Stimulated activated CD8-positive, alpha-beta memory T cell treated with anti-CD3 and anti-CD28 coated beads, Interleukin-15, amount 100 ng/mL, for 1 hour (primary cell): ENCODE measurements at places on chromosomes 6 and 20.

DNA sequence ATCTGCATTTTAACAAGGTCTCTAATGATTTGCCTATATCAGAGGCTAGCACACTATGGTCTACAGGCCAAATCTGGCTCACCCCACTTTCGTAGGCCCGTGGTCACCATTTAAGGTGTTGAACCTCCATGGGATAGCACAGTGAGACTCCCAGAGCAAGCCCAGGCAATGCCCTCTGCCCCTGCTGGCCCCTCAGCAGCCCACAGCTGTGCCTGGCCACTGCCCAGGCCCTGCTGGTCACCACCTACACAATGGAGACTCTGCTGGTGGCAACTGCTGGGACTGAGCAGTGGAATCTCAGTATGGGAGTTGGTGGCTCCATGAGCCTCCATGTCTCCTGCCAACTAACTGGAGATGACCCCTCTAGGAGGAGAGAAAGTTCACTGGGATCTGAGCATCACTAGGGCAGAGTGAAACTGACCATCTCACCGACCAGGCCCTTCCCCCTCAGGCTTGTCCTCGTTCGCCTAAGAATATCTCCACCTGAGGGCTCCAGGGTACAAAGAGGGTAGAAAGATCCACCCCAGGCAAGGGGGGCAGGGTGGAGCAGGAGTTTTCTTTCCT is 2.3 kb downstream of the ANKRD66 start:
- no peak for DNase-seq

DNA sequence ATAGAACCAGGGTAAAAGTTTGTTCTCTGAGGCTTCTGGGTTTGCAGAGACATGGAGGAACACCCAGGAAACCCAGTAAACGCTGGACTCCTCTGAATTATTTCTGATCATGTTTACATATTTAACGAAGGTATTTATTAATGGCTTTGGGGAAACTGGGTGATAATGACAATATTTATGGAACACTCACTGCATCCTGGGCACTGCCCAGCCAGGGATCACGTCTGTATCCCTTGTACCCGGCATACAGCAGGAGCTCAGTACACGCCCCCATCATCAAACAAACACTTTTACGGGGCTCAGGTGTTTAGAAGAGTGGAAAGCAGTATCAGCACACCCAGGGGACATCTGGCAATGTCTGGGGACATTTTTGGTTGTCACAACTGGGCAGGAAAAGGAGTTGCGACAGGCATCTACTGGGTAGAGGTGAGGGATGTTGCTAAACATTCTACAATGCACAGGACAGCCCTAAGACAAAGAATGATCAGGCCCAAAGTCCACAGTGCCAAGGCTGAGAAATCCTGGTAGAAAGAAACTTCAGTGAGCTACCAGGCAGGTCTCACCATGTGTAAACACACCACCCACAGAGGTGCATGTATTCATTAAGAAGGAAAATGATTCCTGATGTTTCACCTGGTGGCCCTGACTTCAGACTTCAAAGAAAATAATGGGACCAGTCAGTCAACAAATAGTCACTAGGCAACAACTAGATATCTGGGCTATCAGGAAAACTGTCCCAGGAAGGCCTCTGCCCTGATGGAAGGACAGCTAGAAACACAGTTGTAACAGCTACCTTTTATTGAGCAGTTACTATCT is 35.3 kb downstream of the ZMYND8 start:
- DNase-seq: no peak

- no peak for DNase-seq
These were observed 87.0 kb downstream of the ZMYND8 start for GRCh38 chr20:47269309-47270165.

GRCh38 chr6:42075159-42075838 is 25.0 kb downstream of the TAF8 start:
- peak; percentile 29 for DNase-seq

DNA sequence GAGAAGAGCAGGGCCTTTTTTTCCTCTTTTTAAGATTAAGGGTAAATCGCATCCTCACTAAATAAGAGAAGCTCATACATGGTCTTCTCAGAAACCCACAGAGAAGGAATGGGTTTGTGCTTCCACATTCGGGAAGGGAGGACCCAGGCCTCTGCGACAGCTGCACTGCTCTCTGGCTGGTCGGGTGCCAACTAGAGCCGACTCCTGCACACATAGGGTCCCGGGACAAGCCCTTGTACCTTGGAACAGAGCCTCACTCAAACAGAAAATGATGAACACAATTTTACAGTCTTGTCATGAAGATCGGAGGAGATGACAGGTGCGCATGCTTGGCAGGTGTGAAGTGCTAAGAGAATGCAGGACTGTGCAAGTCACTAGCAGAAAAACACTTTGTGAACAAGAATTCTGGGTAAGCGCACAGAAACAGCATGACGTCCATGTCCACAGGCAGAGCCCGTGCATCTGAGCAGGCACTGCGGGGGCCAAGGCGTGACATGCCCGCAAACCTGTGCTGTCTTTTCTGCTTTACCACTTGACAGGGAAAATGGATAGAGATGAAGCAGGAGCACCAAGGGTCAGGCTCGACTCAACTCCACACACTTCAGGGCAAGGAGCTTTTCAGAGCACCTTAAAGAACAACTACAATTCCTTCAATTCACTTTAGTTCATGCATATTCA is 101.0 kb upstream of the MPC1 start:
- no peak for DNase-seq

- DNase-seq: no peak
These were observed 45.1 kb downstream of the RAMACL start for GRCh38 chr6:166541366-166541765.

DNA sequence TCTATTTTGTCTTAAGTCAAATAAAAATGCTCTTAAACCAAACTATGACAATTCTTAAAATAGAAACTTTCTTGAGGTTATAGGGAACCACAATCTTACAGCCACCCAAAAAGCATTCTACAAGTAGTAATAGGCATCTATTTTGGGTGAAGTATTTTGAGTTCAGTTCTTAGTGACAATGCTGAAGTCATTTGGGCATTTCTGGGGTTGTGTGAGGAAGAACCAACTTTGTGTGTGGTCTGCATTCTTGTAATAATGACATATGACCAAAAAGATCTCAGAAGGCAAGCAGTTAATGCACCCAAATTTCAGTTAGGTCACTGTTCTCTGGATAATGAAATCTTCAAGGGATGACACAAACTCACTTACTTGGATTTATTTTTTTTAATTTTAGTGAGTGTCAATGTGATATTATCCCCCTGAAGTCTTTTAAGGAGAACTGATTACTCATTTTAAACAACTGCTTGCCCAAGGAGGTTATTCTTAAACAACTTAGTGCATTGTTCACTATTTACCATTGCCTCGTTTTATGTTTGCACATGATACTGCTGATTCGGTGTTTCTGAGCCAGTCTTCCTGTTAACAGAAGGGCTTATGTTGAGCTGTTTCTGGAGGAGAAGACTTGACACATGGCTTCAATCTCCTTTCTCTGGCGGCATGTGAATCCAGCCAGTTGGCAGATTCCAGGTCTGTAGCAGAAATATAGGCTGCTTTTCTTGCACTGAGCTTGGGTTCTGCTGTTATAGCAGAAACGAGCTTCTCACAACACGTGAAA is 618.9 kb downstream of the BCKDHB start:
- DNase-seq: no peak

DNA sequence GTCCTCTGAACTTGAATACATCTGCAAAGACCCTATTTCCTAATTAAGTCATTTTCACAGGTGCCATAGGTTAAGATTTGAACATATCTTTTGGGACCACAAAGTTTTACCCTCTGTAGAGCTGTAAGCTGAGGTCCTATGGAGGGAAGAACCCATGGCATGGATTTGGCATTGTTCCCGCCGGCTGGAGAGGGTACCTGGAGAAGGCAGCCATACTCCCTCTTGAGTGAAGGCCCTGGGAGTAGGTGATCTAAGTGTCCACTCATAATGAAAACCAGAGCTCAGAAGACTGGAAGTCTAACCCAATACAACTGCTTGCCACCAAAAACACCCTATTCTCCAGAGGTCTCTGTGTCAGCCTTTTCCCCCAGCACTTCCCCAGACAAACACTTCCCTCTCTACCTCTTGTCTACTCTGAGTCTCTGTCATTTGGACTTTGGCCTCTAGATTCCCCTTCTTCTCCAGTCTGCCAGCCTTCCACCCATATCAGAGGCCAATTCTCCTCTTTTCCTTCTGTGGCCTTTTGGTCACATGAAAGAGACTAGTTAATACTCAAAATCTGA is 363.9 kb downstream of the MAFB start:
- DNase-seq: no peak

GRCh38 chr6:24504287-24504648 is 9.5 kb downstream of the ALDH5A1 start:
- DNase-seq: no peak

- peak; percentile 61 for DNase-seq
These were observed 93.7 kb upstream of the PRDM1 start for GRCh38 chr6:105992315-105992961.

DNA sequence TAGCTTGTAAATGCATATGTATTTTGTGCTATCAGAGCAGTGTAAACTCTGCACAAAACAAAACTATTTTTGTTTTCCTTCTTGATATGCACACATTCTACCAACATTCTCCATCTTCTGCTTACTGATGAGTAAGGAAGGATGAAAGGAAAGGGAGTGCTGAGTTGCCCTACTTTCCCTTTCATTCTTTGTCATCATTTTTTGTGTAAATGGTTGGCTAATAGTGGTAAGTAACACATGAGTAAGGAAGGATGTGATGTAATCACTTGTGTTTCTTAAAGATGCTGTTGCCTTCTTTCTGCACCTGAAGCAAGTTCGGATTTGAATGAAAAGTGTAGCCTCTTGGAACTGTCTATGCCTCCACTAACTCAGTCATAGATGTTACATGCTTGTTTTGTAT is 4.6 kb upstream of the REV3L start:
- no peak for DNase-seq

GRCh38 chr20:49573900-49574416 is 6.0 kb upstream of the PTGIS start:
- no peak for DNase-seq

DNA sequence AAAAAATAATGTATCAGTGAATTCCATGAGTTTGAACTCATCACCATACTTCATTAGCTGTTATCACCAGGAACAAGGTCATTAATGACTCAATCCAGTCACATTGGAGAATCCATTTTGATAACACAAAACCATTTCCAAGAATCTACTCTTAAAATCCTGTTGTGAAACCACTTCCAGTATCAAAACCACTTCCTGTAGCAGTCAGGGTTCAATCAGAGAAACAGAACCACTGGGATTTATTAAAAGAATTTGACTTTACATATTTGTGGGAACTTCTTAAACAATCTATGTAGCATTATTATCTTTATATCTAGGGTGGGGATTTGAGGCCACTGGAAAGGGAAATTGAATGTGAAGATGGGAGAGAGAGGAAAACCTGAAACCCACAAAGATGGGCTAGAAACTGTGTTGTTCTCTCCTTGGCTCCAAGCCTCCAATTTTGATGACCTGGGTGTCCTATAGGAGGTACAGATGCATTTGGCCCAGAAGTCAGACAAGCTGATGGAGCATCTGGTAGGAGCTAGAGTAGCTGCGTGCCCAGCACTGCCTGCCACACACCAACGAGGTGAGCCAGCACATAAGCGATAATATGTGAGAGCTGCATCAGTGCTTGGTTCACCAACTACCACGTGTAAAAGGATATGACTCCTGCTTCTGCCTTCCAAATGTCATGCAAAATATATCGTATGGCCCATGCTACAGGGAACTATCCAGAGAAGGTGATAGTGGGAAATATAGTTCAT is 117.0 kb downstream of the TMEM200A start:
- DNase-seq: no peak

DNA sequence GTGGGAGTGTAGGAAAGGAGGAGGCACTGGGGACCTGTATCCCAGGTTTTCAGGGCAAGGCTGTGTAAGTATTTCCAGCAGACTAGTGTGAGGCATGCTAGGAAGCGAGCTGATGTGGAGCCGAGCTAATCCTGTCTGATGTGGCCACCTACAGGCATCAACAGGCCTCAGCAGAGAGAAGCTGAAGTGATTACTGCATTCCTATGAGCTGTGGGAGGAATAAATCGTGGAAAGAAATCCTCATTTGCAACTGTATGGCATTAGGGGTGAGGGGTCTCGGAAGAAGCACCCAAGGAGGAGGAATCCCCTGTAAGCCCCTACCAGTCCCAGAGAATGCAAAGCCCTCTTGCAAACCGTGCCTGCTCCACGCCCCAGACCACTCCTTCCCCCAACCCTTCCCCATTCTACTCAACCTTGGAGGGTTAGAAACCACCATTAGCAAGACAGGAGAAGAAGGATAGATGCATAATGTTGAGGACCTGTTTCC is 41.6 kb downstream of the C6orf15 start:
- no peak for DNase-seq

- no peak for DNase-seq
These were observed 112.9 kb downstream of the FOXO3 start for GRCh38 chr6:108673602-108674001.

DNA sequence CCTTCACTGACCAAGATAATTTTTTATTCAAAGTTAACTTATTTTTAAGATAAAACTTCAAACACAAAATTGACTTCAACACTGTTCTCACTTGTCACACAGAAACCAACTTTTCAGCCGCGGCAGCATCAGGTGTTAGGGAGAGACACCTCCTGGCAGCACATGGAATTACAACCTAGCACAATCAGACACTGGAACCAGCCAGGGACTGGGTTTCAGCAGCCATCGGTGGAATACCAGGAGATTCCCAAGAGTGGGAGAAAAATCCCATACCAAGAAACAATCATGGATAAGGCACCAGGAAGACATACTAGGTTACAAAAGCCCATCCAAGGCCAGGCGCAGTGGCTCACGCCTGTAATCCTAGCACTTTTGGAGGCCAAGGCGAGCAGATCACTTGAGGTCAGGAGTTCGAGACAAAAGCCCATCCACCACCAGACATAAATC is 70.0 kb downstream of the SNX5 start:
- peak; percentile 39 for DNase-seq

- no peak for DNase-seq
These were observed 164.4 kb upstream of the PRDM1 start for GRCh38 chr6:105921781-105922180.

DNA sequence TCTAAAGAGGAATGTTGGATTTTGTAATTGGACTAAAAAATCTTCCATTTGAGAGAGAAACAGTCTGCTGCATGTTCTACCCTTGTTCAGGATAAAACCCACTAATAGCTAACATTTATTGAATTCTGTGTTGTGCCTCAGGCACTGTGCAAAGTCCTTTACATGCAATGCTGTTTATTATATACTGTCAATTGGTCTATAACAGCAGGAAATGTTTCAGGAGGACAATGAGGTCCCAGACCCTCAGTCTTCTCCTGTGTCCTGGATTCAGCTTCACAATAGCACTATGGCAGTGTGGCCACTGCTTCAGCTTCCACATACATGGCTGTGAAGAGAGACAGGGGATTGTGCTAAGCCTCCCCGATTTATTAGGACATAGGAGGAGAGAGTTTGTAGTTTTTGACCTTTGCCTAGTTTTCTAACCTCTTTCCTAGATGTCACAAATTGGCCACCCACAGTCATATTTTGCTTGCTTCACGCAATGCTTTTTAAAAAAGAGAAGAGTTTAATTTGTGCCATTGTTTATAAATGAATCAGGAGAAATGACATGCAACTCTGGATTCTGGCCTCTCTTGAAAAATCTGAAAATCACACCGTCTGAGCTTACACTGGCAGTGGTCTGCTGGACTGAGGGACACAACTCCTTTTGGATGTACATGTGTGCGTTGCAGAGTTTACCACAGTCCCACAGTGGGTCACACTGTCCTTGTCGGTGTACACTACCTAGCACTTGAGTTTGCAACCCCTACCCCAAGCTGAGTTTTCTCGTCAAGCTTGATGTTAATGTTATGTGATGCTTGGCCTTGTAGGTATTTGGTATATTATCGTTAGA is 11.3 kb downstream of the PTPN1 start:
- DNase-seq: no peak

- no peak for DNase-seq
These were observed 554.5 kb upstream of the MAP3K7 start for GRCh38 chr6:91141346-91141745.

- no peak for DNase-seq
These were observed 598 bp downstream of the HLA-B start for GRCh38 chr6:31356216-31356945.
